SJSA1 (cell line): ENCODE measurements at places on chromosomes 5 and 9. TPM values are rescaled to one million over a fixed set of nuclear protein-coding genes. Genes with fewer than 3 reads are reported as not detected.

Gene CDH10
- total RNA-seq: not detected in 2 replicates

Gene DMRT3
- not detected in 2 replicates for total RNA-seq

Gene PLPPR1
- not detected in 2 replicates for total RNA-seq

Gene EGFL7
- 0.08 TPM in 1 of 2 replicates, not detected in the other for total RNA-seq

Gene BARHL1
- not detected in 2 replicates for total RNA-seq

Gene IFNB1
- total RNA-seq: not detected in 2 replicates

Gene FGF1
- 15.5 and 36.7 TPM in 2 replicates for total RNA-seq

Gene SAXO1
- total RNA-seq: not detected in 2 replicates

Gene EXOC3
- total RNA-seq: 21.0 and 26.9 TPM in 2 replicates
